Ovary (tissue), 10 donors: ENCODE measurements at places on chromosomes 13 and 19. TPM values are rescaled to one million over a fixed set of nuclear protein-coding genes. Genes with fewer than 3 reads are reported as not detected.

DNA sequence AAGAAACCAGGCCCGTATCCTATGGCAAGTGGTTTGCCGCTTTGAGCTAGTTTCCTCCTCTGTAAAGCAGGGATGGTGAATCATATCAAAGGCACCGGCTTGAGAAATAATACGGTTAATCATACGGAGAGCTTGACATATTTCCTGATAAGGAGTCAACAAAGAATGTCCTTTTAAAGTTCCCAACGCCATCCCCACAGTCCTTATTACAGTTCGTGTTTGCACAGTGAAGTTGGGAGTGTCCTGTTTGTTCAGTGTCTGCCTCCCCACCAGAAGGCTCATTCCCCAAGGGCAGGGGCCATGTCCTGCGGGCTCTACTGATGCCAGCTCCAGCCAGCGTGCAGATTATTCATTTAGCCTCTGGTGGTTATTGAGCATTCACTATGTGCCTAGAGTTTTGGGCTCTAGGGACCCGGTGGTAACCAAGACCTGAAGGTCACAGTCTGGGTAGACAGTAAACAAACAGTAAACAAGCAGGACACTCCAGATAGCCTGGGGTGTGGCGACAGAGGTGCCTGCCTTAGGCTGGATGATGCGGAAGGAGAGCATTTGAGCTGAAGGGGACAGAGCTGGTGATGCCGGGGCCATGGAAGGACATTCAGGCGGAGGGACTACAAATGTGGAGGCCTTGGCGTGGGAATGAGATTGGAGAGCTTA lies 6.3 kb downstream of the GRAMD1A start:
- no peaks in the 10 kb centered on the region for H3K27me3 ChIP-seq
- H3K27ac ChIP-seq, result no peak overlapping the region

- DNase-seq, result peak; percentile 79
- H3K4me1 ChIP-seq, result peaks cover 1% of the 10 kb centered on the region
- H3K36me3 ChIP-seq, result no peaks in the 10 kb centered on the region
- no peaks in the 10 kb centered on the region for H3K27me3 ChIP-seq
- H3K4me3 ChIP-seq, result peak overlapping the region; percentile 93
These were observed 610 bp downstream of the RABAC1 start for GRCh38 chr19:41958367-41959055.

DNA sequence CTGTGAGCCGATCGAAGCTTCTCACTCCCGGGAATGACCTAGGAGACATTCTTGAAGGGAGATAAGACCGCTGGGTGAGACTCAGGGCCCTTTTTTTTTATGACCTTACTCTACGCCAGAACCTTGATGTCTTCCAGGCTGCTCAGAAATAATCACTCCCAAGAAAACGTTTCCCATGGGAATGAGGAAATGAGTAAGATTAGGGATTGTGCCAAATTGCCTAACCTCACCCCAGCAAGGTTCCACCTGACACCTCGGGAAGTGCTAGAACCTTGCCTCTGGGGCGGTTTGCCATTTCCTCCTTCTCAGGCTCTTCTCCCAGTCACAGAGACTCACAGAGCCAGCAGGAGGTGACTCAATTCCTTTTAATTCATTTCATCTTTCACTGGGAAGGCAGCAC lies 2.3 kb downstream of the SLC46A3 start:
- H3K27ac ChIP-seq, result no peak overlapping the region
- H3K4me1 ChIP-seq, result no peaks in the 10 kb centered on the region
- H3K27me3 ChIP-seq, result no peaks in the 10 kb centered on the region
- no peaks in the 10 kb centered on the region for H3K36me3 ChIP-seq
- H3K4me3 ChIP-seq, result no peak overlapping the region

GRCh38 chr13:39397896-39398265 lies 205.1 kb downstream of the LHFPL6 start:
- H3K36me3 ChIP-seq, result no peaks in the 10 kb centered on the region
- H3K27ac ChIP-seq, result no peak overlapping the region
- H3K27me3 ChIP-seq, result no peaks in the 10 kb centered on the region
- no peak overlapping the region for H3K4me3 ChIP-seq
- H3K4me1 ChIP-seq, result peaks cover 16% of the 10 kb centered on the region

GRCh38 chr13:83831796-83832195 lies 50.5 kb downstream of the SLITRK1 start:
- DNase-seq, result no peak
- no peaks in the 10 kb centered on the region for H3K27me3 ChIP-seq
- no peaks in the 10 kb centered on the region for H3K4me1 ChIP-seq
- no peaks in the 10 kb centered on the region for H3K36me3 ChIP-seq

DNA sequence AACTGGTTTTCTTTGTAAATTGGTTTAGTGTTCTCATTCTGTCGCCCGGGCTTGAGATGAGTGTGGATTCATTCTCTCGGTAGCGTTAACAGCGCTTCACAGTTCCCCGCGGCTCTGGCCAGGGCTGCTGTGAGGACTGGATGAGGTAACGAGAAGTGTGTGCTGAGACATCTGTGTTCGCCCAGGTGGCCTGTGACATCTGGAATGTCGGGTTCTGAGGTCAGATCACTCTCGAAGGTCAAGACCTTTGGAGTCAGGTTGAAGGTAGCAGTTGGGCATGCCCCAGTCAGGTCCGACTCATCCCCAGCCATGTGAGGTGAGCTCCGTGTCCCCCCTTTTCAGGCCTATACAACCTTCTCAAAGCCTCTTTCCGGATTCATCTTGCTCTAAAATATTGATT lies 13.4 kb upstream of the TUBGCP3 start:
- H3K27me3 ChIP-seq, result no peaks in the 10 kb centered on the region
- DNase-seq, result no peak
- H3K27ac ChIP-seq, result no peak overlapping the region
- no peak overlapping the region for H3K4me3 ChIP-seq

GRCh38 chr13:22432690-22433089 lies 748.1 kb upstream of the SGCG start:
- no peaks in the 10 kb centered on the region for H3K27me3 ChIP-seq
- H3K4me3 ChIP-seq, result no peak overlapping the region
- no peak overlapping the region for H3K27ac ChIP-seq
- H3K4me1 ChIP-seq, result no peaks in the 10 kb centered on the region
- DNase-seq, result no peak
- H3K36me3 ChIP-seq, result no peaks in the 10 kb centered on the region

DNA sequence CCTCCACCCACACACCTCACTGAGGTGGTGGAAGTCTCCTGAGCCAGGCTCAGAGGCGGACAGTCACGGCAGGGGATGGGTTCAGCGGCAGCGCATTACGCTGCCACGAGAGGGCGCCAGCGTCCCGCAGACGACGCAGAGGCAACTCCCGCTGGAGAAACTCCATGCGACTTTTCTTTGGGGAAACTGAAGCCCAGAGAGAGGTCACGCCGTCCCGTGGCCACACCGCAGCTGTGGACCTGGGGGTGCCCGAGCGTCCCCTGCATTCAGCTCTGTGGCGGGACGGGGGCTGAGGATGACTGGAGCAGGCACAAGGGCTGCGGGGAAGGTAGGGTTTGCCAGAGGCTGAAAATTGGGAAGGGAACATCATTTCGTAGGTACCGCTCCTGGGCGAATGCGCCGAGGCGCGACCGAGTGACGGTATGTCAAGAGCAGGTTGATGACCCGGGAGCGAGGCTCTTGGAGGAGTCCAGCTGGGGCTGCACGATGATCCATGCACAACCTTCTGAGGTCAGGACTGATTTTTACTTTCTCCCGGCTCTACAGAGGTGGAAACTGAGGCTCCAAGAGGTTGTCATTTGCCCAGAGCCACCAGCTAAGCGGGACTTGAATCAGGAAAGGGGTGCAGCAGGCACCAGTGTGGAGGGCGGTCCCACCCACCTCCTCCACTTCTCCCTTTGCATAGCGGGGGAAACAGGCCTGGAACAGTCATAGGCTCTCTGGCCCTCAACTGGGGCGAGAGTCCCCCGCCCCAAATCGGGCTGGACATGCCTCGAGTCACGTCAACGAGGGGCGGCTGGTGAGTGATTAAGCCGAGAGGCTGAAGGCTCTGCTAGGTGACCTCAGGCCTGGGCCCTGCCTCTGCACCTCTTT lies 690 bp upstream of the ARRDC2 start:
- peak; percentile 73 for DNase-seq
- no peaks in the 10 kb centered on the region for H3K36me3 ChIP-seq
- H3K4me3 ChIP-seq, result peak overlapping the region; percentile 43
- H3K4me1 ChIP-seq, result peaks cover 5% of the 10 kb centered on the region
- H3K27me3 ChIP-seq, result no peaks in the 10 kb centered on the region

GRCh38 chr19:15225760-15226159 lies 6.5 kb downstream of the EPHX3 start:
- H3K27me3 ChIP-seq, result no peaks in the 10 kb centered on the region
- H3K36me3 ChIP-seq, result no peaks in the 10 kb centered on the region
- H3K27ac ChIP-seq, result no peak overlapping the region
- no peak overlapping the region for H3K4me3 ChIP-seq
- no peak for DNase-seq

The ZNF573 gene
- total RNA-seq, result 16.1 TPM

The GNA15 gene
- 2.2 TPM for total RNA-seq

The MAB21L1 gene
- total RNA-seq, result 0.34 TPM

The TMEM145 gene
- 0.20 TPM for total RNA-seq
